Upper lobe of left lung (tissue), 6 donors: ENCODE measurements at places on chromosomes 4 and X. TPM values are rescaled to one million over a fixed set of nuclear protein-coding genes. Genes with fewer than 3 reads are reported as not detected.

DNA sequence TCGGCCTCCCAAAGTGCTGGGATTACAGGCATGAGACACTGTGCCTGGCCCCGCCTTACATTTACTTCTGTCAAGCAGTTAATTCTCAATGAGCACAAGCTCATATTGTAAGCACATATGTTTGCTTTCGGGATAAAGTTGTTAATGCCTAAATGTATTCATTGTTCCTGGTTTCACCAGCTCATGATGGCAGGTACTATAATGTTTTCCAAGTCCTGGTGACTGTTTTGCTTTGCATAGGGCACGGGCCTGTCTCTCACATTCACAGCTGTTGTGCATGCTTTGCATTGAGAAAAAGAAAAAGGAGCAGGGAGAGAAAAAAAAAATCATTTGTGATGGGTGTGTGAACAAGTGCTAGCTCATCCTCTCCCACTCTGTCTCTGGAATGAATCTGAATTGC, 661.2 kb upstream of the TENM3 start:
- no peak for DNase-seq

Gene PDLIM3
- 16.8 TPM for total RNA-seq

DNA sequence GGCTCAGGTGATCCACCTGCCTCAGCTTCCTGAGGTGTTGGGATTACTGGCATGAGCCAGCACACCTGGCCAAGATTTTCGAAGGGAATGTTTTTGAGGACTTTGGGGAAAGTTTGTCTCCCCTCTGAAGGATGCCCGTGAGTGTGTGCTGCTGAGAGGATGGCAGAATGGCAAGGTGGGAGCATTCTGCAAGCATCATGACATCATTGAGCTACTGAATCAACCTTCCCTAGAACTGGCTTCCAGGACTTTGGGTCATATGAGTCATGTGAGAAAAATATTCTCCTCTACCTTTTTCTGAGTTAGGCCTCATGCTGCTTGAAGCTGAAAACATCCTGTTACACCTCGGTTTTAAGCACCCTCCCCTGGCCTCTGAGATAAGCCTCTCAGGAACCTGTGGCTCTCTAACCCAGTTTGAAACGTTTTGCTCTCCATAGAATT, 31.0 kb downstream of the TMEM131L start:
- DNase-seq, result no peak

DNA sequence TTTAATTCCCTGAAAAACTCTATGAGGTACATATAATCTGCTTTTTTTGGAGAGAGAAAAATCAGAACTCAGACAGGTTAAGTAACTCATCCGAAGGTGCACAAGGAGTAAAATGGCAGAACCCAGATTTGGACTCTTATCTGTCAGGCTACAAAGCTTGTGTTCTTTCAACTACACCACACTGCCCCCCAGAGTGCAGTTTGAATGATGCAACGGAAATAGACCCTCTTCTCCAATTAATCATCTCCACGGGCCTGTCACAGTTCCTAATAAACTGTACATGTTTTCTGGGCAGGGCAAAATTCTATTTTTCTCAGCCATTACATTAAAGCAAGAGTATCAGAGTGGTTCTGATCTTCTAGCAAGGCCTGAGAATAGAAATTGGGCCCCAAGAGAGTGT, 35.3 kb upstream of the DCX start:
- no peak for DNase-seq

GRCh38 chr4:88737307-88737941, 39.8 kb upstream of the NAP1L5 start:
- DNase-seq, result no peak

Gene JCHAIN
- total RNA-seq, result 374 TPM

Gene SPATA18
- total RNA-seq, result 23.8 TPM

DNA sequence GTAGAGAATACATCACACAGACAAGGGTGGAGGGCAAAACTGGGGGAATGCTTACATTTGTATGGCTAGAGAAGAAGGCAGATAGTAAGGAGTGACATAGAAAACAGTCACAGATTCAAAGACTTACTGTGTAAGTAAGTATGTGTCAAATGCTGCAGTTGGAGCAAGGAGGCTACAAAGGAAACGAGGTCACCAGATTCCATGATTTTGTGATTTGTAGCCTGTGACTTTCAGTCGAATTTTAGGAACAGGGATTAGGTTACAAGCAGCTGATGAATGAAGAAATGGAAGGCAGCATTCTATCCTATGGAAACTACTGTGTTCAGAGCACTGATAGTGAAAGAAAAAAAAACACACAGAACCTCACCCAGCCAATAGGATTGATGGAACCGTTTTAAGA, 407.9 kb downstream of the IL15 start:
- DNase-seq, result no peak

DNA sequence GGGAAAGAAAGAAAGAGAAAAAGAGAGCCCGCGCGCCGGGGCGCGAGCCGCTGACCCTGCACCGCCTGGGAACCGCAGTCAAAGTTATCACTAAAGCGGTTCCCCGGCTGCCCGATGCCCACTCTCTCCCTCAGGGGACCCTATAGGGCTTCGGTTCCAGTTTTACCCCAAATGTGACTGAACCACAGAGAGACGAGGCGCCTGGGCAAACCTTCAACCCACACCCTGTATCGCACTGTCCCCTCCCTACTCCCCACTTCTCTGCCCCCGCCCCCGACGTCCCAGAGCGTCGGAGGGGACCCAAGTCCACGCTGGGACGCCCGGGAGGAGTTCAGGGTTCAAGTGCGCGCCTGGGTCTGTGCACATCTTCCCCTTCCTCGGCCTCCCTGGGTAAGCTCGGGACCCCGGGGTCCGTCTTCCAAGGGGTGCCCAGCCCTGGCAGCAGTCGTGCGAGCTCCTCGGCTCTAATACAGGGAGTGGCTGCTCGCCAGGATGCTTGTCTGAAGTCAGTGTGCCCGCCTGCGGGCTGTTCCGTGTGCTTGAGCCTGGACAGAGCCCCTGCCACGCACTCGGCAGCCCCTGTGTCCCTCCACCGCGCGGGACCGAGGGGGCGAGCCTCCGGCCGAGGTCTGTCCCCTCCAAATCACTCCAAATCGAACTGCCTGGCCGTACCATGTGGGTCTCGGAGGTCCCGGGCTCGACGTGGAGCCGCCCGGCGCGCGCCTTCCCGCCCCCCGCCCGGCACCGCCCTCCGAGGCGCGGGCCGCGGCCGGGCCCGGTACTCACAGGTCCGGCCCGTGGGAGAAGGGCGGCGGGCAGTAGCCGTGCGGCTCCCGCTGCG, 960 bp downstream of the TRPC3 start:
- DNase-seq, result peak; percentile 28

Gene NCAPG
- 2.1 TPM for total RNA-seq

Gene TDO2
- total RNA-seq, result 0.74 TPM

GRCh38 chr4:53161787-53162433, 204.0 kb downstream of the SCFD2 start:
- DNase-seq, result no peak

Gene RNF128
- total RNA-seq, result 6.3 TPM

DNA sequence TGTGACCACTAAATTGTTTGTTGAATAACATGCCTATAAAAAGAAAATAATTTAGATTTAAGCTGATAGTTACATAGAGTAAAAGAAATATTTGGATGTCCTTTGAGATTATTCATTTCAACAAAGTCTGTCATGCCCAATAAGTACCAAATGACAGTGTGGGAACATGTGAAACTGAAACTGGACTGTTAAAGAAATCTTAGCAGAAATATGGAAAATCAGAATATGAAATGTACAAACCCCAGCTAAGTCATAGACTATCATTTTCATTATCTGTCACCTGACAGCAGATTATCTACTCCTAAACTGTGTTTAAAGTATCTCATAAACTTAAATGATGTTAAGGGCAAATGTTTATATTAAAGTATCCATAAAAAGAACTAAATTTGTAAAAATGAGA, 437.8 kb upstream of the FAM241A start:
- DNase-seq, result no peak

DNA sequence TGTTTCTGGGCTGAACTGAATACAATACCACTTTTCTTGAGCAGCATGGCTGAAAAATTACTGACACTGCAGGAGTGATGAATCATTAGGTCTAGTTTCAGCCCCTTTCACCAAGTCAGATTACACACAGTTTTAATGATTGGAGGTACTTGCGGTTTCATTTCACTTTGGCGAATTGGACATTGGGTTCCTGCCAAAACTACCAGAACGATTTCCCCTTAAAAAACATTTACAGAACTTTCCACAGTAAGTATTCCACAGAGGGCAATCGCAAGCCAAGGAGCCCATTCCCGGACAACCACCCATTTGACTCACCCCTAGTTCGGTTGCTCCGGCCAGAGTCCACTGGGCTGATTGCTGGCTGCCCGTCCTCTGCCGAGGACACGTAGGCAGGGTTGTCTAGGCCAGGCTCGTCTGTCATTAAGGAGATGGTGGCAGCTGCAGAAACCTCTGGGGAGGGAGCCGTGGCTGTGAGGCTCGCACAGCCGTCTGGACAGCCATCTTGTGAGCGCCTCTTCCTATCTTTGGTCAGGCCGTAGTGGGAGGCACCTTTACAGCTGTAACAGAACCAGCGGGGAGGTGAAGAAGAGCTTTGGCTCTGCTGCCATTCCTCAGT, 83.5 kb downstream of the LNX1 start:
- DNase-seq, result no peak

Gene IL13RA2
- total RNA-seq, result not detected

Gene C4orf50
- 0.30 TPM for total RNA-seq

Gene VGLL1
- 1.1 TPM for total RNA-seq
